ENCODE measurements at places on chromosomes 6 and 20. TPM values are rescaled to one million over a fixed set of nuclear protein-coding genes. Genes with fewer than 3 reads are reported as not detected.
A peak's percentile ranks its signal among the peaks of the same experiment; 100 is the strongest.

DNA sequence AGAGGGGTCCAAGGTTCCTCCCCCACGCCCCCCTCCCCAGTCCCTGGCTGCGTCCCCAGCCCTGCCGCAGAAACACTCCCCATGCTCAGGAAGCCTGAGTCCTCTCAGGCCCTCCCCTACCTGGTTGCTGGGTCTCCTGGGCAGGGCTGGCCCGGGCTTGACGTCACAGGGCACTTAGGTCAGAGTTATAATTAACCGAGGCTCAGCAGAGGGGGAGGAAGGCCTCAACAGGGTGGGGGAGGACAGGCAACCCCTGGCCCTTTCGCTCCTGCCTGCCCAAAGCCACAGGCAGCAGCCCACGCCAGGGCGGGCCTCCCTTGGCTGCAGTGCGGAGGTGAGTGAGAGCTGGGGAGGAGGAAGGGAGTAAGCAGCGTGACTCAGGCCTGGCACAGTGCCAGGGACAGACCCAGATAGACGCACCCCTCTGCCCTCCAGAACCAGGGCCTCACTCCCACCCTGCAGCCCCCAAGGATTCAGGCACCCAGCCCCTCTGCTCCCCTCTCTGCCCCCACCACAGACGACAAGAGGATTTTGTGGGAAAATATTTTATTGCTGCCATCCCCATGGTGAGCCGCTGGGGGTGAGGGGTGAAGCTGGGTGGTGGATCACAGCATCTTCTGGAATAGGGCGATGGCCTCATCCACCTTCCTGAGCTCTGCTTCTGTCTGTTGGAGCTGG, at the start of gene VWA7:
Gene VWA7, minus strand, starts transcription at position 340 of the 678 bp plus-strand sequence. CDS start 549 bp downstream, outside the sequence.
- DNase-seq: peak; percentile 85

DNA sequence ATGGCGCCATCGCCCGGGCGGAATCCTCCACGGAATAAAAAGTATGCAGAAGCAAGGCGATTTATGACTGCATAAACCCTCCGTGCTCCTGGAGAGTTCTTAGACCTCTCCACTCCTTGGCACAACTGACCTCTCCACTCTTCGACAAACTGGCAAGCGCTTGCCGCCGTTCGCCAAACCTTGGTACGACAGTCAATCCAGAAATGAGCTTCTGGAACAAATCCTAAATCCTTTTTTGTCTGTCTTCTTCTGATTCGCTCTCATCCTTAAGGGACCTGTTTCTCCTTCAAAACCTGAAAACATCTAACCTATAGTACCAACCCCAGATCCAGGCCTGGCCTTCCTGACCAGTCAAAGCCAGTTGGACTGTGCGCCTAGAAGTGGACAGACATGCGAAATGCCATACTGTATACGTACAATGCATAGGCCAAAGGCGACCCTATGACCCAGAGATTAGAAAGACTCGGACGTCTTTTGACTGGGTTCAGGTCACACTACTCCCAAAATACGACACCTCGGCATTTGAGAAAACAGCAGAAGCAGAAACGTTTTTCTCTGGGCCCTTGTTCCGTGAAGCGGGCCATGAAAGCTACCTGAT, 59.4 kb downstream of the TRIM27 start:
- DNase-seq: peak; percentile 22

- no peak for DNase-seq
Observed at GRCh38 chr6:167113935-167114910, 8.7 kb upstream of the CCR6 start.

DNA sequence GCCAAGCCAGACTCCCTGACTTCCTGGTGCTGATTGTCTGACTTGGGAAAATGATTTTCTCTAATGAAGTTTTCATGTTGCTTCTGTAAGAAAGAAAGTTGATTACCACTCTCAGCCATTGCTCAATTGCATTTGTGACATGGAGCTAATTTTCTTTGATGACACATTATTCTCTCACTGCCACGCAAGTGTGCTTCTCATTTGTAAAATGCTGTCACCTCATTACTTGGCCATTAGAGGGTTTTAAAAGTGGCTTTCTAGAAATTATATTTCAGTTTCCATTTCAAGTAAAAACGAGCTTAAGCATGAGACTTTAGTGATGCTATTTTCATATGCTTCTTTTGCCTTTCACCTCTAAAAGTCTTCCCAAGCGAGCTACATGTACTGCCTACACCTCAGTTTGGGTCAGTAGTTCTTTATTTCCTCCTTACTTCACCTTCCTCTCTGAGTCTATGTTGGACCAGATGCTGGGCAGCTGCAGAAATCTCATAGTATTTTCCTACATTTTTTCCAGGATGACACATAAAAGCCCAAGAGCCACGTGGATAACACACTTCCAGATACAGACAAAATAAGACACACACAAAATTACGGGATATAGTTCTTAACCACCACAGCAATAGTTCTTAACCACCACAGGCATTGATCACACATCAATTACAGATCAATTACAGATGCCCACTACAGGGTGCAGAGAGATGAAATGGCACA, 6.3 kb upstream of the FAM210B start:
- DNase-seq: no peak

DNA sequence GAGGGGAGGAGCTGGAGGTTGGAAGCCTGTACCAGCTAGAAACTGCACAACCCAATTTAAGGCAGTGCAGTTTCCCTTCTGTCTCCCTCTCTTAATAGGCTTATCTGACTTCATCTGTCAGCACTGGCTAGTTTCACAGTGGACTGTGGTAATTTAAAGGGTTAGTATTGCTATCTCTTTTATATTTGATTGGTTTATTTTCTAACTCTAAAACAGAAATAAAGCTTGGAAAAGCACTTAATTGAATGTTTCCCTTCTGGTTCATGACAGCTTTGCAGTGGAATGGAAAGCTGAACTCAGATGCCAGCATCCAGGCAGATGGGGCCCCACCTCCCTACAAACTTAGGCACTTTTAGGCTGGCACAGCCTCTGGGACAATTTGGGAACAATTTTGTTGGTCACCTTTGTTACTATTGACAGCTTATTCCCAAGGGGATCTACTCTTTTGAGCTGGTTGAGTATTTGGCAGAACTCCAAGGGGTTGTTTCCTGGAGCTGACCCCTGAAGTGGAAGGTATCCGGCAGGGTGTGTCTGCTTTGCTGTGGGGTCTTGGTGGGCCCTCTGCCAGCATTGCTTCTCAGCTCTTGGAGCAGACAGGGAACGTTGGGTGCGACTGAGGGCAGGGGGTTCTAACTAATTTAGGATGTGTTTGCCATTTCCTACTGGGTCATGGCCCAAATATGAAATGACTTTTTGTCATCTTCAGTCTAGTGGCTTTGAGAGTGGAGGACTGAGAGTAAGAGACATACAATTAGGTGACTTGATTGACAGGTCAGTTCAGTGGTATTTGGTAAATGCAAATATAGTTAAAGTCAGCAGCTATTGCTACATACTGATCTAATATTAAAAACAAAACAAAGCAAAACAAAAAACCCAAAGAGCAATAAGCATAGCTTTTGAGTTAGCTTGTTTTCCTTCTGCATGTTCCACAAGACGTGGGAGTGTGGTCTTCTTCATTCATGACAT, 9.3 kb downstream of the SH3BGRL2 start:
- no peak for DNase-seq

GRCh38 chr20:2902291-2902690, 29.0 kb downstream of the PTPRA start:
- DNase-seq: no peak

MICA gene
- total RNA-seq: 55.9 TPM

HBS1L gene
- total RNA-seq: 86.9 TPM

TINAG gene
- total RNA-seq: not detected

All from foreskin keratinocyte (primary cell).